ENCODE measurements at places on chromosomes 12 and 14.

DNA sequence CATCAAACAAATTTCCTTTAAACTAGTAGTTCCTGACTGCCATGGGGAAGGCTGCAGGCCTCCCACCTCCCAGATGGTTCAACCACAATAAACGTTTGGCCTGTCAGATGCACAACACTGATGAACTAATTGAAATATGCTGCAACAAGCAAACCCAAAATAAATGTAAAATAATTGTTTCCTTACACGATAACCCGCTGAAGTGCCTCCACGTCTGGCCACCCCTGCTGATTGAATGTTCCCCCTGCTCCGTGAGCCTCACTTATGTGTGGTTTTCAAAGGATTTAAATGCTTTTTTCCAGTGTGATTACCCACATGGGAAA is 8.4 kb downstream of the PITPNM2 start:
- no peak overlapping the region for H3K4me3 ChIP-seq
- DNase-seq: no peak
- no peaks in the 10 kb centered on the region for H3K27me3 ChIP-seq
- H3K27ac ChIP-seq: no peak overlapping the region
- peaks cover 6% of the 10 kb centered on the region for H3K4me1 ChIP-seq

DNA sequence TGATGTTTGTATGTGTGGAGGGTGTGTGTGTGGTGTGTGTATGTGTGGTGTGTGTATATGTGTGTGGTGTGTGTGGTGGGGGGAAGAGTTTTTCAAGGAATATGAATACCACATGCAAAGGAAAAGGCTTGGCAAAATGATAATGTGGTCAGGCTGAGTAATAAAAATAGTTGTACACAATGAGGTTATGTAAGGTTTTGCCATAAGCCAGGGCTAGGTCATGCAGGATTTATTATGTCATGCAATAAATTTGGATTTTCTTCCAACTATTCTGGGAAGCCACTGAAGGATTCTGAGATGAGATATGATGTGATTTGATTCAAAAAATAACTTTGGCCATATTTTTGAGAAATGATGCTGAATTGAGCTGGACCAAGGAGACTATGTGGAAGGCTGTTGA is 1191.6 kb upstream of the SEL1L start:
- H3K4me1 ChIP-seq: no peaks in the 10 kb centered on the region
- no peaks in the 10 kb centered on the region for H3K27me3 ChIP-seq
- no peak for DNase-seq

DNA sequence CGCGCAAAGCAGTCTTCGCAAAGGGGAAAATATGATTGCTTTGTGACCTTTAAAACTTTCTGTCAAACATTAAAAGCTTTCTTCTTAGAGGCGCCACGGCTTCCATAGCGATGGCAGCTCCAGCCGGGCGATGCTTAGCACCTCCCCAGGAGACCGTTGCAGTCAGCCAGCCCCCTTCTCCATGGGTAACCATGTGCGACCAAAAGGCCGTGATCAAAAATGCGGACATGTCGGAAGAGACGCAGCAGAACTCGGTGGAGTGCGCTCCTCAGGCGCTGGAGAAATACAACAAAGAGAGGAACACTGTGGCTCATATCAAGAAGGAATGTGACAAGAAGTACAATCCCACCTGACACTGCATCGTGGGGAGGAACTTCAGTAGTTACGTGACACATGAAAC is 12.7 kb upstream of the STON2 start:
- H3K4me1 ChIP-seq: no peaks in the 10 kb centered on the region
- H3K36me3 ChIP-seq: no peaks in the 10 kb centered on the region
- H3K27me3 ChIP-seq: no peaks in the 10 kb centered on the region
- no peak for DNase-seq

DNA sequence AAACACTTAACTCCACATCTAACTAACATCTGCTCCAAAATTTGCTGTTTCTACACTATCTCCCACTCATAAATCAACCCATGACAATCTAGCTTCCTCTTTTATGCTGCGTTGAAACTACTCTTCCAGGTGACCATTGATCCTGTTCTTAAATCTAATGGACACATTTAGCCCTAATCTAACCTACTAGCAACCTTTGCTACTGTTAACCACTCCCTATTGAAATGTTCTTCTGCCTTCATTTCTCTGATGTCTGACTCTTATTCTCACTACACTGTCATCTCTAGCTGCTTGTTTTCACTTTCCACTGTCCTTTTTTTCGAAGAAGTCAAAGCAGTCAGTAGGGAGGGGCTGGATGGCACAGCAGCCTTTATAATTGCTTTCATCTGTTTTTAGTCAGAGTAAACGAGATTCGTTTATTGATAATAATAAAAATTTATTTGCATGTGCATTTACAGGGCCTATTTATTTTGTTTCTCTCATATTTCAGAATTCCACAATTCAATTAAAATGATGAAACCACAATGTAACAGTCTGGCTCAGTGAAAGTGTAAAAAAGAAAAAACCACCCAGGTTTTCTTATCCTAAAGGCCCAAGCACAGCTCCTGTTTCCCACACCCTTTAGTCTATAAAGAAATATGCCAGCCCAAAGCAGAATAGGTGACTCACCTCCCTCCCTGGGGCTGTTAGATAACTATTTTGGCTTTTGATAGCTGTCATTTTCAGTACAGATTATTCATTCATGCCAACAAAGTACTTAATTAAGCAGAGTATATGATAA is 44.9 kb downstream of the ATP2B1 start:
- H3K27ac ChIP-seq: no peak overlapping the region
- no peak overlapping the region for H3K4me3 ChIP-seq
- H3K27me3 ChIP-seq: no peaks in the 10 kb centered on the region
- H3K36me3 ChIP-seq: no peaks in the 10 kb centered on the region
- no peaks in the 10 kb centered on the region for H3K4me1 ChIP-seq

DNA sequence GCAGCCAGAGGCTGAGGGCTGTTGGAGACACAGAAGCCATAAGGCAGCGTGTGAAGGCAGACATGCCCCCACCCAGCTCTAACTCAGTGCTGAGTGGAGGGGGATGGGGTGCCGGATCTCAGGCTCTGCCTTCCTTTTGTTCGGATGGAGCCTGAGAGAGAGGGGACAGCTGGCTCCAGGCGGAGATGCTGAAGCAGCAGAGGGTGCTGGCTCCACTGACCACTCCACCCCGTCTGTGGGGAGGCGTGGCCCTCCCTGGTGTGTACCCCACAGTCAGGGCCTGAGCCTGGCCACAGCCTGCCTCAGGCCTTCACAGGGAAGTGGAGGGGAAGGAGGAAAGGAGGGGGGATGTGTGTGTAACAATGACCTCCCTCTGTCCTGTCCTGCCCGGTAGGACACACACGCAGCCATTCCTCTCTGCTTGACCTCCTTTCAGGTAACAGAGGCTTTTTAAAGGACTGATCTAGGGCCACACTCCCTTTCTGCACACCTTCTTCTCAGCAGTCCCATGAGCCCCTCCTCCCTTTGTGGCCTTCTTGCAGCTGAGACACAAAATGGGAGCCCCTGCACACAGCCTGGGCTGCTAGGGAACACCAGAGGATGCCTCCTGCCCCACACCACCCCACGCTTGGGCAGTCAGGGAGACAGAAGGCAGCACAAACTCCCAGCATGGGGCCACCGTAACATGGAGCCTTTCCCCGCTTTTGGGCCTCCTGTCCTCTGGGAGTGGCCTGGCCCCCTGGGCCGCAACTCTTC is 9.6 kb upstream of the ENDOU start:
- no peaks in the 10 kb centered on the region for H3K27me3 ChIP-seq
- H3K36me3 ChIP-seq: no peaks in the 10 kb centered on the region

- no peak for DNase-seq
- no peak overlapping the region for H3K4me3 ChIP-seq
- no peaks in the 10 kb centered on the region for H3K36me3 ChIP-seq
- no peak overlapping the region for H3K27ac ChIP-seq
- H3K27me3 ChIP-seq: no peaks in the 10 kb centered on the region
These were observed 26.0 kb downstream of the LRP6 start for GRCh38 chr12:12240662-12241340.
